Ammon's horn (tissue), 1 donor: ENCODE measurements at places on chromosomes 2 and 18.

DNA sequence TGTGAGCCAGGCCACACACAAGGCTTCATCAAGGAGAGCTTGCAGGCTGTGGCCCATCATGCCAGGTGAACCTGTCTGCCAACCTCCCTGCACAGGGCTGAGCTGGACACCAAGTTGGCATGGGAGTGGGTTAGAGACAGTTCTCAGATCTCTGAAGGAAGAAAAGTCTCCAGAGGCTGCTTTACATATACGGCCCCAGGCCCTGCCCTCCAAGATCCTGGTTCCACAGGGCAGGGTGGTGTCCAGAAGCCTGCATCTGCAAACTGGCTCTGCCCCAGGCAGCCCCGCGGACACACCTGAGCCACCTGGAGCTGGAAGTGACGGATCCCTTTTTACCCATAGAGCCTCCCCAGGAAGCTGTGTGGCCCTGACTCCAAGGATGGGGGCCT lies 24.2 kb upstream of the HES6 start:
- no peak for DNase-seq

- no peak for DNase-seq
These were observed 162.3 kb upstream of the ZSWIM2 start for GRCh38 chr2:187011206-187011832.

DNA sequence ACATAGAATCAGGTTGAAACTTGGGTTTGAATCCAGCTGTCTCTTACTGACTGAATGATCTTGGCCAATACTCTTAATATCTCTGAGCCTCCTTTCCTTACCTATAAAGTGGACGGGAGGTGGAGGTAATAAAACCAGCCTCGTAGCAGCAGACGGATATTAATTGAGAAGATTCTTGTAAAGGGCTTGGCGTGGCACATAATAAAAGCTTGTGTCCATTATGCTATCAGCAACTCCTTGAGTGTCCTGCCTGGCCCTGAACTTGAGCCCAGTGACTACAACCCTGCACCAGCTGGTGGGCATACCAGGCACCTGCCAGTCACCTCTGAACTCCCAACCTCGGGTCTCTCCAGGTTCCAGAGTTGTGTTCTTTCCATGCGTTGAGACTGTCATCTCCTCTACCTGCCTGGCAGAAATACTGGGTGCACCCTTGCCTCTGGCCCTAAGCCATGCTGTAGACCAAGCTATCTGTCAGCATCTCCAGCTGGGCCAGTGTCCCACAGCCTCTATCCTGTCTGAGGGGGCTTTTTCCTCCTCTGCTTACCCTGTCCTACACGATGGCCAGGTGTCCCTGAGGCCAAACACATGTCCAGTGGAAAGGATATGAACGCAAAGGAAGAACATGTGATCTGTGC lies 9.7 kb downstream of the CAPN13 start:
- no peak for DNase-seq

DNA sequence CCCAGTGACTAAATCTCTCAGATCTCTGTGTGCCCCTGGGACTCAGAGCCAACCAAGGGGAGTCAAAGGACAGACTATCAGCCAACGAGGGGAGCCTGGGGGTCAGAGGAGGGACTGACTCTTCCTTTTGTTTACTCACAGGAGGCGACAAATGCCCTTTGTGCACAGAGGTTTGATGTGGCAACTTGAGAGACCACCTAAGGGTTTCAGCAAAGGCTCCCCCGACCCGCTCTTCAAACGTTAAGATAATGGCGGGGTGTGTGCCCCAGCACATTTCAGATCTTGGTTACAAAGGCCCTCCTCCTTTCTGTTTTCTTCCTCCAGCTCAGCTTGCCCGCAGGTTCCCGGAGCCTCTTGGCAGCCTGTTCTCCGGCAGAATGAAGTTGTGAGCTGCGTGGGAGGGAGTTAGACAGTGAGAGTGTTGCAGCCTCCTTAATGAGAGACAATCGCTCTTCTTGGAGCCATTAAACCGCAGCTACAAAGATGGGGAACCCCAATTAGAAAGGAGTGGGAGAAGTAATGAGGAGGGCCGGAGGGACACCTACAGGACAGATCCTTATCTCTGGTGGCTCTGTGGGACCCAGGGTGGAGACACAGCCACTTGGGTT lies 76.2 kb downstream of the KIAA2012 start:
- DNase-seq: peak; percentile 46

- no peak for DNase-seq
These were observed 39.9 kb downstream of the RAB10 start for GRCh38 chr2:26073830-26074229.

DNA sequence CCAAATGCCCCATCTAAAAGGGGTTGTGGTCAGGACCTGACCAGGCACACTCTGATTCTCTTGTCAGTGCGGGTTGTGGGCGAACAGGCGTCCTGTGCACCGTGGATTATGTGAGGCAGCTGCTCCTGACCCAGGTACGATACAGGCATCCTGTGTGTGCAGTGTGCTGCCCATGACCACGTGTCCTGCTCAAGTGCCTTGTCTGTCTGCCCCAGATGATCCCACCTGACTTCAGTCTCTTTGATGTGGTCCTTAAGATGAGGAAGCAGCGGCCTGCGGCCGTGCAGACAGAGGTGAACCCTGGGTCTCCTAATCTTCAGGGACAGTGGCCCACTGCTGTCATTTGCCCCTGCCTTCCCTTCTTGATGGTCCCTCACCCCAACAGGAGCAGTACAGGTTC lies 14.6 kb downstream of the PTPN18 start:
- no peak for DNase-seq
